ENCODE measurements at places on chromosomes 11 and 22.

DNA sequence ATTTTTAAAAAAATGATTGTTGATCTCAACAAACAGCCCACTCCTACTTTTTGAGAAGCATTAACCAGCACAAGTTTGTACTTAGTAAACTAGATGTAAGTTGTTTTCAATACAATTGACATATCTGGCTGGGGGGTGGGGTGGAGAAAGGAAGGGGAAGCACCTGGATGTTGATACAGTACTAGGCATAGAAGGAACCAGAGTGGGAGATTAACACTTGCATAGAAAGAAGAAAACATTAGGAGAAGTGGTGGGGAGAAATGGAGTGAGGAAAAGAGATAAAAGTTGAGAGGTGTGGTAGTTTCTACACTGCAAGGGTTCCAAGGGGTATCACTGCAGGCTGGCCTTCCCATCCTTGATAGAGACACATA, 10.6 kb upstream of the GAB2 start:
- no peak for DNase-seq

DNA sequence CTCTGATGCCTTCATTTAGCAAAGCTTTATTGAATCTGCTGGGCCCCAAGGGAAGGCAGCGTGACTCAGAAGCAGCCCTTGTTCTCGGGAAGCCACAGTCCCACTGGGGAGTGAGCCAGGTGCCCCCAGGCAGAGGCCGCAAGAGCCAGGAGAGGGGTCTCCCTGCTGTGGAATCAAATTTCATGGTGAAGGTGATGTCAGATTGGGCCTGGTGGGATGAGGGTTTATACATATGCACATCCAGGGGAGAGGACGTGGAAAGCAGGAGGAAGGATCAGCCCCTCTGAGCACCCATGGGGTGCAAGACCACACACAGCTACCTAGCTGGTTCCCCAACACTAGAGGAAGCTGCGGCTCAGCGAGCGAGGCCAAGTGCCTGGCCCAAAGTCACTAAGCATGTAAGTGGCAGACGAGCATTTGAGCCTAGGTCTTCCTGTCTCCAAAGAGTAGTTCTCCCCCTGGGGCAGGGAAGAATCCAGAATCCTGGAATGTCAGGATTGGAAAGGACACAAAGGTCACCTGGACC, 2.0 kb downstream of the SYNGR1 start:
- DNase-seq = no peak

GRCh38 chr11:109998921-109999320, 94.3 kb upstream of the ZC3H12C start:
- DNase-seq = no peak

DNA sequence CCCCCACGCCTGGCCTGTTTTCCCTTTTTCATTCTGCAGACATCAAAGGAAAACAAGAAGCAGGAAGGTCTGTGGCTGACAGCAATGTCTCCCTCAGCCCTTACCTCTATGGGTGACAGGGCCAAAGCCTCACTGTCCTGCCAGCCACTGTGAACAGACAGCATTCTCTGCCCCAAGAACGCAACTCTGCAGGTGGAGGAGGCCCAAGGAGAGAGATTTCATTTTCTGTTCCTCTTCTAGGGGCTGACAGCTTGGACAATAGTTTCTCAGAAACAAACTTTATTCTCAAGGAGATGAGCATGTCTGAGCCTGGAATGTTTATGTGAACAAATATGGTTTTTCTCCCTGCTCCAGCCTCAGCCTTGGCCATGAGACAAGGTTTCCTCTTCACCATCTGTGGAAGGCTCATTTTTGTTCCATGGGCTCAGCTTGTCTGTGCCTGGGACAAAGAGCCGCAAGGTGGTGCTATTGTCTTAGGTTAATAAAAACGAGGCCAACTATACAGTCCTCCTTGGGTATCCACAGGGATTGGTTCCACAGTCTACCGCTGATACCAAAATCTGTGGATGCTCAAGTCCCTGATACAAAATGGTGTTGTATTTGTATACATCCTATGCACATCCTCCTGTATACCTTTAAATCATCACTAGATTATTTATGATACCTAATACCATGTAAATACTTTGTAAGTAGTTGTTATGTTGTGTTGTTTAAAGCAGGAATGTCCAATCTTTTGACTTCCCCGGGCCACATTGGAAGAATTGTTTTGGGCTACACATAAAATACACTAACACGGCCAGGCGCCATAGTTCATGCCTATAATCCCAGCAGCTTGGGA, 5.8 kb downstream of the PIWIL3 start:
- no peak for DNase-seq

DNA sequence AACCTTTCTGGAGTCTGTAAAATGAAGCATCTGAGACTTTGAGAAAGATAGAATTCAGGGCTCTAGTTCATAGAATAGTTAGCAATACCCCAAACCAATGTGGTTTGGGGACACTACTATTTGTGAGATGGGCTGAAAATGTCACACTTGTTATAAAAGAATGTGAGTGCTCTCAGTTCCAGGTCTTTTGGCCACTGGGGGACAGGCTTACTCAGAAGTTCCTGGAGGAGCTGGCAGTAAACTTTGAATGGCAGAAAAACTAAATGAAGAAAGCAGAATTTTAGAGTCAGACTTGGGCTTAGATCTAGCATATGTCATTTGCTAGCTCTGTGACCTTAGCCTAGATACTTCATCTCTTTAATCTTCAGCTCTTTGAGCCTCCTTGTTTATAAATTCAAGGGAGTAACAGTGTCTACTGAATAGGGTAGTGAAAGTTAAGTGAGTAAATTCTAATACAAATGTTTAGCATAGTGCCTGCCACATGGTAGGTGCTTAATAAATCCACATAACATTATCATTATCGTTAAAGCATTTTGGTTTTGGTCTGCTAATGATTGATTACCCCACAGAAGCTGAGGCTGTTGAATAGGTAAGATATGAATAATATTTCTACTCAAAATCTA, 3.7 kb downstream of the LYVE1 start:
- DNase-seq = no peak

GRCh38 chr11:61694946-61695706, 14.9 kb downstream of the DAGLA start:
- no peak for DNase-seq

GRCh38 chr11:69689484-69690319, 14.1 kb downstream of the FGF19 start:
- DNase-seq = no peak

GRCh38 chr11:67356864-67357561, 3.7 kb upstream of the POLD4 start:
- DNase-seq = peak; percentile 29

- no peak for DNase-seq
Observed at GRCh38 chr11:94560834-94561233, 6.3 kb upstream of the PIWIL4 start.

- no peak for DNase-seq
Observed at GRCh38 chr11:119729581-119729927, 554 bp upstream of the NECTIN1 start.

GRCh38 chr11:64648551-64648950, 57.5 kb downstream of the SLC22A12 start:
- no peak for DNase-seq

DNA sequence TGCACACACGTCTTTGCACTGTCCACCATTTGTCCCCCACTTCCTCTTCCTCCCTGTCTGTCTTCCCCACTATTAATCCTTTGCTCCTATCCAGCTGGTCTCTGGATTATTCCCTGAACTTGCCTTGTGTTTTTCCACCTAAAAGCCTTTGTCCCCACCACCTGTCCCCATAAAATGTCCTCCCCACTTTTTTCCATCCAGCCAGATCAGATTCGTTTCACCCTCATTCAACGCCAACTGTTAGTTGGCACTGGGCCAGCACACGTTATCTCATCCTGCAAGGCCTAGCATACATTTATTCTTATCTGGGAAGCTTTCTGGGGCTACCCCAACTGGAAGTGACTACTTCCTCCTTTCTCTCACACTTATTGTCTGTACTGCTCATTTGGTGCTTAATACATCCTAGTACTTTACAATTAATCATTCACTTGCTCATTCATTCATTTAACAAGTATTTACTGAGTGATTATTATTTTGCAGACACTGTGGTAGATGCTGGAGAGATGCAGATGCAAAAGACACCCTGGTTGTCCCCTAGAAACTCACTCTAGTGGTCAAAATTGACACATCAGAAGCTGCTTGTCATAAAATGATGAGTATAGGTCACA, 96.2 kb downstream of the RASSF10 start:
- DNase-seq = no peak

- no peak for DNase-seq
Observed at GRCh38 chr11:15473954-15474837, 359.5 kb downstream of the INSC start.

DNA sequence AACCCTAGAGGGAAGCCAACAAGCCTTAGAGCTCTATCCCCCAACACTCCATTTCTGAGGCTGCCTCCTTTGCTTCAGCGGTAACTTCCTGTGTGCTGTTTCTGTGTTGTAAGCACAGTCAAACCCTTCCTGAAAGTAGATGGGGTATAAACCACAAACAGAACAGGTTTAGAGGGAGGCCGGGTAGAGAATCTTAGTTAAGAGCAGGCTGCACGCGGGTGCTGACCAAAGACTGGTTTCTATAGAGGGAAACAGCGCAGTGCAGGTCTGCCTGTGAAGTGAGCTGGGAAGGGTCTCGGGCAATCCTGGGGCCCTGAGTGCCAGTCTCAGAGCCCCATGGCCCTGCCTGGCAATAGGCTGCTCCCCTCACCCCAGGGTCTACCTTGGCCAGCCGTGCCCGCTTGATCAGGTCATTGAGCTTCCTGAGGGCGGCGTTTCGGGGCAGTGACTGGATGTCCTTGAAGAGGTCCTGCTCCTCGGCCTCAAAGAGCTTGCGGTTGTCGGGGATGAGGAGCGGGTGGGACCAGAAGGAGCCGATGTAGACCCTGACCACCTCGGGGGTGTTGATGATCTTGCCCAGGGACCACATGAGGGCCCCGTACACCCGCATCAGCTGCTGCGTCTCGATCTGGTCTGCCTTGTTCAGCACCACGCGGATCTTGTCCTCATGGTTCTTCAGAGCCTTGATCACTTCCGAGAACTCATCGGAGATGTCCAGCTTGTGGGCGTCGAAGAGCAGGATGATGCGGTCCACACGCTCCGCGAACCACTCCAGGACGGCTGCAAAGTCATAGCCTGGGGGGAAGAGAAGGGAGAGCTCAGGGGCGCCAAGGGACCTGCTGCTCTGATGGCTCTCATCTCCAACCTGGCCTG, 15.3 kb upstream of the CDC42BPG start:
- no peak for DNase-seq

DNA sequence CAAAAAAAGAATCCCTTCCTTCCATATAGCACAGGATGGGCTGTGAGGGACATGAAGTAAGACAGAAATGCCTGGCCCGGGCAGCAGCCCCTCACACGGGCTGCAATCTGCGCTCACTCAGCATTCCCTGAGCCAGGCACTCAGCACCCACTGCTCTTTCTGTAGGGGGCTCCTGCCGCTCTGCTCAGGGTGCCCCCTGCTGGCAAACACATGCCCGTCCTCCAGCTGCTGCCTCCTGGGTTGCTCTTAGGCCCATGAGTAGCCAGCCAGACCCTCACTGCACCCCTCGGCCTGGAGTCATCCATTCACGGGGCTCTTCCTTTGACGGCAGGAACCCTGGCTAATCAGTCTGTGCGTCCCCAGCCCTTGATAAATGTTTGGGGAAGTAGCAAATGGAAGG, 6.9 kb downstream of the MCAT start:
- DNase-seq = no peak

GRCh38 chr11:9862981-9863380, 199.1 kb downstream of the SWAP70 start:
- no peak for DNase-seq

- no peak for DNase-seq
Observed at GRCh38 chr11:375065-376025, 6.0 kb downstream of the B4GALNT4 start.

GRCh38 chr11:330694-331357, 10.2 kb upstream of the IFITM3 start:
- DNase-seq = no peak

DNA sequence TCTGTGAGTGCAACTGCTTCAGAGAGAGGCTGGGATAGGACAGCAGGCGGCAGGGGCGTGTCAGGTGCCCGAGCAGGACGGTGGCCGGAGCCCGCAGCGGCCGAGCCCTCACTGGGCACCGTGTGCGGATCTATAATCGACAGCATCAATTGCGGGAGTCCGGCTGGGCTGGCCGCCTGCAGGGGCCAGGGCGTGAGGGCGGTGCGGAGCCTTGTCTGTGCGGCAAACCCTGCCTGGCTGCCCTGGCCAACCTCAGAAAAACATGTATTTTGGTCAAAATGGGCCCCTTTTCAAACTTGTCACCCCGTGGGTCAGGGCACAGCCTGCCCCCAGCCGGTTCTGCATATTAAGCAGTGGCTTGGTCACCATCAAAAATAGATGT, 91.3 kb upstream of the KCNQ1OT1 start:
- DNase-seq = no peak

GRCh38 chr11:1631066-1631568, 1.5 kb downstream of the KRTAP5-5 start:
- DNase-seq = no peak

- no peak for DNase-seq
Observed at GRCh38 chr22:48116871-48117270, 1354.4 kb downstream of the TBC1D22A start.

All from stimulated activated CD4-positive, alpha-beta T cell treated with anti-CD3 and anti-CD28 coated beads, Interleukin-1b, Interleukin-23, amount 100 ng/mL, for 1 hour (primary cell).